B cell (primary cell): ENCODE measurements at places on chromosomes 5 and 9. TPM values are rescaled to one million over a fixed set of nuclear protein-coding genes. Genes with fewer than 3 reads are reported as not detected.

GRCh38 chr9:110752766-110753165, 84.2 kb downstream of the MUSK start:
- no peaks in the 10 kb centered on the region for H3K27me3 ChIP-seq
- no peaks in the 10 kb centered on the region for H3K36me3 ChIP-seq
- H3K27ac ChIP-seq, result no peak overlapping the region

- H3K4me3 ChIP-seq, result no peak overlapping the region
- DNase-seq, result no peak
- H3K4me1 ChIP-seq, result no peaks in the 10 kb centered on the region
- no peaks in the 10 kb centered on the region for H3K36me3 ChIP-seq
- H3K27me3 ChIP-seq, result no peaks in the 10 kb centered on the region
Observed at GRCh38 chr5:82912462-82912861, 164.7 kb downstream of the TMEM167A start.

DNA sequence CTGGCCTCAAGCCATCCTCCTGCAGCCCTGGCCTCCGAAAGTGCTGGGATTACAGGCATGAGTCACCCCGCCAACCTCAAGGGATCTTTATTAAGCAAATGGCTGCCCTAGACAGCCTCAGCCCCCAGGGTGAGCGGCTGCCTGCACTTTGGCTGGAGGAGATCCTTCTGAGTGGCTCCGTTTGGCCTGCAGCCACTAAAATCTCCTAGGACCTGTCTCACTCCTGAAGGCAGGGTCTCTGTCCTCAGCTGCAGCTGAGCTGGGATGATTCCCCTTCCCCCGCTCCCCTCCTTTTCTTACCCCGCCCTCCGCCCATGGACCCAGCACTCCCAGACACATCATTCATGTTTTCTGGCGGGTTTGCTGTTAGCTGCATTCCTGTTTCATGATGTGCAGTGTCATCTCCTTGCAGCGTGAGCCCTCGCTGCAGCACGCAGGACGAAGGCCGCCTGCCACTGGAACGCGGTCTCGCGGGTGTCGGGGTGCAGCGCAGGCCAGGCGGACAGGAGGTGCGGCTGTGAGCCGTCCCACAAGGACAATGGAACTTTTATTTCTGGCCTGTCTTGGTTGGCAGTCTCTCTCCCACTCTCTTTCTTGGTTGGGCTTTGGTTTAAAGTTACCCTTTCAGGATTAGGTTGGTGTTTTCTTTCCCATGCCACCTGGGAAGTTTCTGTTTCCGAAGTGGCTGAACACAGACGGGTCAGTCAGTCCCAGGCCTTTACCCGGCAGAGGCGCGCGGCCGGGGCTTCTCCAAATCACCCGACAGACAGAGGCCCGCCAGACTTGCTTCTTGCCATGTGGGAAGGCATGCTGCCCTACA, 137.1 kb downstream of the FOXD1 start:
- H3K27ac ChIP-seq, result no peak overlapping the region
- H3K4me3 ChIP-seq, result no peak overlapping the region
- H3K36me3 ChIP-seq, result no peaks in the 10 kb centered on the region

DNA sequence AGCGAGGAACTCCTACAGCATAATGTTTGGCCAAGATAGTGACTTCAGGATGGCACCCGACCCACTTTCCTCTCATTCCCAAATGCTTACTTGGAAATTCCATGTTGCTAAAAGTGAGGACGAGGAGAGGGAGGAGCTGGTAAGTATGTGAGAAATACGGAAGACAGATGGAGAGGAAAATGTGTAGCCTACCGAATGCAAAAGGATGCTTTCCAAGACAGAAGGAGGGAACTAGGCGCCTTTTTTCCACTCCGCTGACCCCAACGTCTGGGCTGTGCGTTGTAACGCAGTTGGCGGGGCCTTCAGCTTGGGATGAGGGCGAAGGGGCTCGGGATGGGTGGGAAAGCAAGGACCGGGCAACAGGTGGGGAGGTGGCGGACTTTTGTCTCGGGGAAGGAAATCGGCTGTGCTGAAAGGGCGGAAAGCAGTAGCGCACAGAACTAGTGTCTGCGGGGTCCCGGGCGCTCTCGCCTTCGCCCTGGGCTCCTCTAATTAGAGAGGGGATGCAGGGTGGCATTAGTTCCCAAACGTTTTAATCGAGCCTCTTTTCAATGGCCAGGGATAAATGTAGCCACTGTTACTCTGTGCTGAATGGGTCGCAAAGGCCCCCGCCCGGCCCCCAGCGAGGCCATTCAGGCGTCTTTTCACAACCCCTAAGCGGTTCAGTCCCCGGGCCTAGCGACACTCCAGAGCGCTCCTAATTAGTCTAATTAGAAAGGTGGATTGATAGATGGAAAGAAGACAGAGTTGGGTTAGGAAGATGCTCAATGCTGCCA, 12.6 kb downstream of the FOXD1 start:
- H3K27me3 ChIP-seq, result peaks cover 56% of the 10 kb centered on the region
- peaks cover 33% of the 10 kb centered on the region for H3K4me1 ChIP-seq
- no peaks in the 10 kb centered on the region for H3K36me3 ChIP-seq
- peak overlapping the region; percentile 30 for H3K4me3 ChIP-seq

DNA sequence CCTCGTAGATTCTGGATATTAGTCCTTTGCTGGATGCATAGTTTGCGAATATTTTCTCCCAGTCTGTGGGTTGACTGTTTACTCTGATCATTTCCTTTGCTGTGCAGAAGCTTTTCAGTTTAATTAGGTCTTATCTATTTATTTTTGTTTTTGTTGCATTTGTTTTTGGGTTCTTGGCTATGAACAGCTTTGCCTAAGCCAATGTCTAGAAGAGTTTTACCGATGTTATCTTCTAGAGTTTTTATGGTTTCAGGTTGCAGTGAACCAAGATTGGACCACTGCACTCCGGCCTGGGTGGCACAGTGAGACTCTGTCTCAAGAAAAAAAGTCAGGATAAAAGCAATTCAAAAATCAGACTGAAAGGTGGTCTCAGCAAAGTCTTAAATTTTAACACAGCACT, 188.5 kb downstream of the EPB41L4A start:
- no peak overlapping the region for H3K27ac ChIP-seq
- H3K27me3 ChIP-seq, result no peaks in the 10 kb centered on the region
- no peaks in the 10 kb centered on the region for H3K36me3 ChIP-seq
- no peak overlapping the region for H3K4me3 ChIP-seq

DNA sequence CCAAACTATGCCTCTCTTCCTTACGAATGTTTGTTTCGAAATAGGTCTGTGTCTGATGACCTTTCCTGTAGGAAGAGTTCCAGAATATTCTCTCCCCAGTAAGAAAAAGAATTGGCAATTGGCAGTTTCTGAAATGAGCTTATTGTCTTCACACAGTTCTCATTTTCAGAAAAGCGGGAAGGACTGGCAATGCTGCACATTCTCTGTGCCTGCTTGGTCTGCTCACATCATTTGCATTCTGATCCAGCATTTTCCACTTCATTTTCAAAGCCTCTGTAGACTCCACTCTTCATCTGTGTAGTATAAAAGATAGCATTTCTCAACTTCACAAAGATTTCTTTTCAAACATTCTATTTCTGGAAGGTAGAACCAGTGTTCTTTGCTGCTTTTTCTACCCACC, 120.6 kb upstream of the CCDC112 start:
- no peak for DNase-seq
- H3K27ac ChIP-seq, result no peak overlapping the region
- H3K27me3 ChIP-seq, result no peaks in the 10 kb centered on the region
- H3K4me1 ChIP-seq, result no peaks in the 10 kb centered on the region

- H3K27ac ChIP-seq, result no peak overlapping the region
- H3K4me3 ChIP-seq, result no peak overlapping the region
- no peaks in the 10 kb centered on the region for H3K27me3 ChIP-seq
- no peaks in the 10 kb centered on the region for H3K36me3 ChIP-seq
- peaks cover 4% of the 10 kb centered on the region for H3K4me1 ChIP-seq
- DNase-seq, result no peak
Observed at GRCh38 chr9:72043576-72043975, 16.8 kb downstream of the C9orf57 start.

DNA sequence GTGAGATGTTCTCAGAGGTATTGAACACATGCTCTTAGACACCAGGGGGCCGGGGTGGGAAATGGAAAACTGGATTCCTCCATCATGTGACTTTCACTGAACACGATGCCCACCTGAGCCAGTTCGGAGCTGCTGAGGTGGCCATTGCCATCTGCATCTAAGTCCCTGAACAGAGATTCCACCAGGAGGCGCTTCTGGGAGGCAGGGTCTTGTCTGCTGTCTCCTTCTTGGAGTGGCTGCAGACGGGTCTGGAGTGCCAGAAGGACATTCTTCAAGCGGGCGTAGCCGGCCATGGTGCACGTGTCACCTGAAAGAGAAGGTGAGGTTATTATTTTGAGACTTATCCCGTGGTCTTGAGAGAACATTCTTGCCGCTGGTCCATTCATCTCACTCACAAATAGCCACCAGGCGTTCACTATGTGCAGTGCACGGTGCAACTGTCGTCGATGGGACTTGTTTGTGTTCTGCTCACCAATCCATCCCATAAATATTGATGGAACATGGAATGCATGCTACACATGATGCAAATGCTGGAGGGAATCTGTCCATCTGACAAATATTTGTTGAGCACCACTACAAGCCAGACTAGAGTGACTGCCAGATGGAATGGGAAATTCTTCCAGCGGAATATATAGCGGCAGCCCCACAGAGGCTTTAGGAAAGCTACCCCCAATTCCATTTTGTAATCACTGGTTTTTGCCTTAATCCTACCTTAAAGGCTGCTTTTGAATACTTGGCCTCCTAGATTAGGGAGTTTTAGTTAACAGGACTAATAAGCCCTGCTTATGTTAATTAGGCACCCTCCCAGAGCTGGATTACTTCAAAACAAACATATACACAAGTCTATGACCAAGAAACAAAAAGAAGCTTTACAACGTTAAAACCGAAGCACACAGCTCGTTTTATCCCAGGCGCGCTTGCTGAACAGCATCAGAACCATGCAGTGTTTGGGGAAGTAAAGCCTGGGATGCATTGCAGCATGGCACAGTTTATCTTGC, 264.8 kb downstream of the HSPA4 start:
- H3K36me3 ChIP-seq, result no peaks in the 10 kb centered on the region
- no peak for DNase-seq
- no peak overlapping the region for H3K4me3 ChIP-seq

GRCh38 chr9:113511047-113511521, 47.6 kb downstream of the RGS3 start:
- no peaks in the 10 kb centered on the region for H3K36me3 ChIP-seq
- no peak overlapping the region for H3K4me3 ChIP-seq

GRCh38 chr5:66570201-66570600, 26.0 kb upstream of the MAST4 start:
- no peak overlapping the region for H3K4me3 ChIP-seq
- H3K36me3 ChIP-seq, result no peaks in the 10 kb centered on the region
- H3K27me3 ChIP-seq, result peaks cover 4% of the 10 kb centered on the region
- no peak for DNase-seq
- H3K27ac ChIP-seq, result no peak overlapping the region
- peaks cover 13% of the 10 kb centered on the region for H3K4me1 ChIP-seq

DNA sequence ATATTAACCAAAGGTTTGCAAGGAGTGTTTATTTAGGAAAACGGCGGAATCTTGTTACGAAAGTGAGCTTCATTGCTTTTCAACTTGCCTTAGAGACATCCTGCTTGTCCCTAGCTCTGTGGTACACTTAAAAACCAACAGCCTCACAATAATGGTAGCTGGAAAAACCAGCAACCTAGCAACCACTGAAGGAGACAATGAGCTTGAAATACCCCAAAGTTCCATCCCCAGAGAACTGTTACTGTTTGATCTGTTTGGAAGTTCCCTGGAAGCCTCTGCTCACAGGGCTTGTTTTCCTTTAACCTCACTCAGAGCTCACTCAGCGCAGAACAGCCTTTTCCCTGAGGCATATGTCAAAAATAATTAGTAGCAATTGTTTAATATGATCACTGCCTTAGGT, 43.2 kb downstream of the SH3TC2 start:
- H3K36me3 ChIP-seq, result no peaks in the 10 kb centered on the region
- H3K27ac ChIP-seq, result no peak overlapping the region
- H3K27me3 ChIP-seq, result no peaks in the 10 kb centered on the region
- no peaks in the 10 kb centered on the region for H3K4me1 ChIP-seq
- DNase-seq, result no peak

DNA sequence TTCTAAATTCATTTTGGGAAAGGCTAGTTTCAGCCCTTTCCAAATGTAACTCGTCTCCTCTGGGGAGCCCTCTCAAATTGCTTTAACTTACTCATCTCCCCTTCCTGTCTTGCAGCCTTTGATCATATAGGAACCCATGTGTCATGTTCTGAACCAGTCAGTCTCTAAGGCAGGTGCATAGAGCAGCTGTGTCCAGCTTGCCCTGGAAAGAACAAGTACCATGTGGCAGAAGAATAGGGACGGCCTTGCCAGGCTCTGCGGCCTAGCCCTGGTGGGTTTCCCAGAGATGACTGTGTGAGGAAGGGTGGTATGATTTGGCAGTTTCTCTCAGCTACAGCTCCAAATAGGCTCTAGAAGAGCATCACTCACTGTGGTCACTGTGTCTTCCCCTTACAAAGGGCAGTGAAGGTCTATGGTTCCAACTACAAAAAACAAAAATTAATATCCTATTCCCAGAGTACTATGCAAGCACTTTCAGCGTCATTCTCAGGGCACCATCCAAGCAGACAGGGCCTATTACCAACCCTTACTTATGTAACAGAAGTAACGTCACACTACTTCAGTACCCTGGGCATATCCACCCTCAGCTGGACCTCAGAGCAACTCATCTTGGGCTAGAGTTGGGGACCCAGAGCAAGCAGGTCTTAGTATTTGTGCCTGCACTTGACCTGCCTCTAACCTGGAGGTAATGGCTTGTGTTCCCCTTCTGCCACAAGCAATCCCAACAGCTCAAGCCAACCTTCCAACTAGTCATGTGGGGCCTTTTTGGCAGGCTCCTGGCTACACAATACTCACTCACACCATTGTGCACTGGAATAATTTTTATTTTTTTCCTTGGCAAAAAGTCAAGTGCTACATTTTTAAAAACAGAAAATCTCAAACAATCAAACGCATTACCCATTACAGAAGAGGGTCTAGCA, 37.2 kb upstream of the UBAP2 start:
- no peak for DNase-seq
- peaks cover 4% of the 10 kb centered on the region for H3K4me1 ChIP-seq
- H3K36me3 ChIP-seq, result no peaks in the 10 kb centered on the region

Gene SPINK4
- total RNA-seq, result not detected in 2 replicates

Gene GAS1
- total RNA-seq, result 0.15 and 0.39 TPM in 2 replicates

Gene SPACA9
- total RNA-seq, result 2.4 and 2.8 TPM in 2 replicates

Gene HSD17B4
- 112 and 114 TPM in 2 replicates for total RNA-seq

Gene ADCY2
- total RNA-seq, result not detected in 2 replicates

Gene ANXA1
- total RNA-seq, result 0.53 and 0.99 TPM in 2 replicates

Gene SH3GL2
- total RNA-seq, result not detected in 2 replicates

Gene DOLK
- total RNA-seq, result 11.1 and 12.2 TPM in 2 replicates

Gene TCF7
- 58.8 and 61.1 TPM in 2 replicates for total RNA-seq

Gene WDR31
- total RNA-seq, result 0.62 and 1.0 TPM in 2 replicates

Gene PCDHGC3
- total RNA-seq, result 1.9 and 2.0 TPM in 2 replicates

Gene ANKRD55
- not detected in 2 replicates for total RNA-seq

Gene PCDHGB4
- total RNA-seq, result 1.6 and 1.8 TPM in 2 replicates

Gene ESM1
- not detected in 2 replicates for total RNA-seq

Gene SGTB
- total RNA-seq, result 5.5 and 7.3 TPM in 2 replicates
